Stimulated activated CD4-positive, alpha-beta T cell treated with anti-CD3 and anti-CD28 coated beads, Interleukin-1b, Interleukin-23, amount 100 ng/mL, for 24 hours (primary cell): ENCODE measurements at places on chromosomes 7 and 10.

DNA sequence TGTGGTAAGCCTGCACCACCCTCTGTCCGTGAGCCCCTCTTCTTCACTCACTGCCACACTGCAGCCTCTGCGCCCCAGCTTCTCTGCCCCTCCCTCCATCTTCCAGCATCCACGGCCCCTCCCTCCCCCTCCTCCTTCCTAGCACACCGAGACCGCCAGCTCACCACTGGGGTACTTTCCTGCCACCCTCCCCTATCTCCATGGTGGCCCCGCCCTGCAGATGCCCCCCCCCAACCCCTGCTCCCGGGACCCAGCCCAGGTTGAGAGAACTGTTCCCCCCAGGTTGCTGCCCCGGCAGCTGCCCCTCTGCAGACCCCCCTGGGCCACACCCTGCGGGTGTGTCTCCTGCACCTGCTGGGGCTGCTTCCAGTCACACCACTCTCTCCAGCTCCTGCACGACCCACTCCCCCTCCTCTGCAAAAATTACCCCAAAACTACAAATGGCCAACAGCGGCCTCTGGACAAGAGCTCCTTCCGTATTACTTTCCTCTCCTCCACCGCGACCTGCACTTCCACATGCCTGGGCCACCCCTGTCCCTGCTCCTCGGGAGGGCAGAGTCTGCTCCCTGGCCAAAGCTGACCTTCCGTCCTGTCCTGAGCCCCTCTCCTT, 209.2 kb upstream of the PPP2R2D start:
- DNase-seq = no peak

GRCh38 chr10:77027576-77027975, 610.0 kb downstream of the KCNMA1 start:
- no peak for DNase-seq

DNA sequence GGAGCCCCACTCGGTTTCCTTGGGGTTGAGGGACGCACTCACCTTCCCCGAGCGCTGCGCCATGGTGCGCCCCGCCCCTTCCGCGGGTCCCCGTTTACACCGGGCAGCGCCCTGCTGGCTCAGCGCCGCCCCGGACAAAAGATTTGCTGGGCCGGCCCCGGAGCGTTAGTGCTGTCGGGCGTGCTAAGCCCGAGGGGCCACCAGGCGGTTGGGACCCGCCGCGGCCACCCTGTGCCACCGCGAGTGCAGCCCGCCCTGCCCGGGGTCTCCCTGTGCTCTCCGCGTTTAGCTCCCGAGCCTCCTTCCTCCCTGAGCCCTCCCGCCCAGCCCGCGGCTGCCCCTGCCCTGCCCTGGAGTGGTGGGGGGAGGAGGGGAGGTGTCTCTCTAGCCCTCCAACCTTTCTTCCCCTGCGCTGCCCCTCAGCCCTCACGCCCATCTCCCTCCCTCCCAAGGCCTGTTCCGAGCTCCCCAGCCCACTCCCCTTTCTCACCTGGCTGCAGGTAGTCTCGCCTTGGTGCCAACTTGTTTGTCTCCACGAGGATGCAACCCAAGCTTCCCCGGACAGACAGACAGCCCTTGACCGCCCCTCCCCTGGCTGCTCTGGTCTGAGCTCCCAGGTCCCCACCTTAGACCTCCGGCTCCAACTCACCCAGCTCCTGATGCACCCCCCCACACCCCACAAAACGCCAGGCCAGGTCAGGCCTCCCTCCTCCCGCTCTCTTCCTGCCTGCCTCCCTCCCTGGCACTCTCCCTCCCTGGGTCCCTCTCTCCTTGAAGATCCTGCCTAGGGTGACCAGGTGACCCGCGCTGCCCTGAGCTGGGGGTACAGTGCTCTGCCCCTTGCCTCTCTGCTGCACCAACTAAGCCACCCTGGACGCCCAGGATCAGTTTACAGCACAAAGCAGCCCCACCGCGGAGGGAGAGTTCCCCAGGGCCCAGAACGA, at the start of gene CRYGN:
Gene CRYGN, minus strand, starts transcription at position 287 of the 944 bp plus-strand sequence. Its CDS starts 224 bp downstream, at position 63.
- no peak for DNase-seq

DNA sequence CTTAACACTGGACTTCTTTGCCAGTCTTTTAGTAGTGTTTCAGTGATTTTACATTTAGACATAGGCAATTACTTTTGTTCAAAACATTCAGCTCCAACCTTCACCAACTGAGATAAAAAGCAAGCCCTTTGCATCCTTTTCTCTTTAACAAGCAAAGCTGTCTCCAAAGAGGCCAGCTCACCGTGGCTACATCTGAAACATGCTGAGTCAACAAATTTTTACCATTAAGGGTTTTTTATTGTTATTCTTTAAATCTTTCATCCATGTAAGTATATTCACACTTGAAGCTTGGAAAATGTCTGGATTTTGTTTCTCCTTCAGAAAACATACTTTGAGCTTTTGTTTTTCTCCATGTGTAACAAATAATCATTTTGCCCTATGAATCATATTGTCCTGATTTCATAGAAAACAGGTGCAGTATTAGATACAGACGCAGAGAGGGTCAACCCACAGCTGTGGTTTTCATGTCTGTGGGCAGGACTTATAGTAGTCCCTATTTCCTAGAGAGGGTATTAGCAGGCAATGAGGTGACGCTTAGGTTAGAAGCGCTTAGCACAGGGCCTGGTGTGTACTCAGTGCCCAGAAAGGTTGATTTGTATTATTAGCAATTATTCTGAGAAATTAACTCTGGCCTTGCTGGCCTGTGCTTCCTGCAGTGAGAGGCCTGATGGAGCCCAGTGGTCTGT, 99.5 kb downstream of the MKI67 start:
- DNase-seq = no peak

DNA sequence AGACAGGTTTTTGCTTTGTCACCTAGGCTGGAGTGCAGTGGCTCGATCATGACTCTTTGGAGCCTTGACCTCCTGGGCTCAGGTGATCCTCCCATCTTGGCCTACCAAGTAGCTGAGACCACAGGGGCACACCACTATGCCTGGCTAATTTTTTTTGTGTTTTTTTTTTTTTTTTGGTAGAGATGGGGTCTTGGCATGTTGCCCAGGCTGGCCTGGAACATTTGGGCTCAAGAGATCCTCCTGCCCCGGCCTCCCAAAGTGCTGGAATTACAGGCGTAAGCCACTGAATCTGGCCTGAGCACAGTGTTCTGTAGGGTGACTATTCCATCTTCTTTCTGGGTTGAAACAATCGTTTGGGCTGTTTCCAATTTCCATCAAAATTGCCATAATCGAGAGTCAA, 1.5 kb upstream of the MUC3A start:
- no peak for DNase-seq

GRCh38 chr7:28570970-28571288, 158.6 kb downstream of the CREB5 start:
- DNase-seq = no peak

GRCh38 chr7:25496476-25497368, 268.4 kb upstream of the NPVF start:
- no peak for DNase-seq

DNA sequence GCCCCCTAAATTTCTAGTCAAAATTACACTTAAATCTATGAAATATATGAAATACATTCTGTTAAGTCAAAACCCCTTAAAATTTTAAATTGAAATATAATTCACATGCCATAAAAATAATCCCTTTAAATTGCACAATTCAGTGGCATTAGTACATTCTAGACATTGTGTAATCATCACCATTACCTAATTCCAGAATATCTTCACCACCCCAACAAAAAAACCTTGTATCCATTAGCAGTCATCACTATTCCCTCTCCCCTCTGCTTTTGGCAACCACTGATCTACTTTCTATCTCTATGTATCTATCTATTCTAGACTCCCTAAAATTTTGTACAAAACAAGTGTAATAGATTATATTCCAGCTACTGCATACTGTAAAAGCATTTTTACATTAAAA, 261.2 kb downstream of the GLI3 start:
- no peak for DNase-seq

DNA sequence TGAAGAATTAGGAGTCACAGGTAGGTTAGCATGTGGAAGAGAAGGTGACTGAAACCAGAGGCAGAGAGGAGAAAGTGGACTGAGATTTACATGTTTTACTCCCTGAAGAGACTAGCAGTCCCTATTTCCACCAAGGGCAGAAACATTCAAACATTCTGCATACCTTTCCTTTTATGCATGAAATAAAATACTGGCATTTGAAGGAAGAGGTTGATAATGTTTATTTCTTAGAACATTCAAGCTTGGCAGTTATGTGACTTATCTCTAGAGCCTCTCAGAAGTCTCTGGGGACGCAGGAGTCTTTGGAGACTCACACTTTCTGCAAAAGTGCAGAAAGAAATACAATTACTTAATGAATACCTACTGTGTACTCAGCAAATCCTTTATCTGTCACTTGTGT, 507.1 kb upstream of the C7orf33 start:
- DNase-seq = no peak

GRCh38 chr10:85548034-85548433, 818.6 kb downstream of the GRID1 start:
- no peak for DNase-seq

- no peak for DNase-seq
Measured at GRCh38 chr7:76220185-76221057, 18.7 kb downstream of the SRRM3 start.

GRCh38 chr7:133613250-133613790, 360.4 kb downstream of the EXOC4 start:
- no peak for DNase-seq

GRCh38 chr7:57199252-57199651, 67.0 kb upstream of the ZNF479 start:
- no peak for DNase-seq

- no peak for DNase-seq
Measured at GRCh38 chr7:129160161-129160905, 15.8 kb downstream of the TSPAN33 start.

DNA sequence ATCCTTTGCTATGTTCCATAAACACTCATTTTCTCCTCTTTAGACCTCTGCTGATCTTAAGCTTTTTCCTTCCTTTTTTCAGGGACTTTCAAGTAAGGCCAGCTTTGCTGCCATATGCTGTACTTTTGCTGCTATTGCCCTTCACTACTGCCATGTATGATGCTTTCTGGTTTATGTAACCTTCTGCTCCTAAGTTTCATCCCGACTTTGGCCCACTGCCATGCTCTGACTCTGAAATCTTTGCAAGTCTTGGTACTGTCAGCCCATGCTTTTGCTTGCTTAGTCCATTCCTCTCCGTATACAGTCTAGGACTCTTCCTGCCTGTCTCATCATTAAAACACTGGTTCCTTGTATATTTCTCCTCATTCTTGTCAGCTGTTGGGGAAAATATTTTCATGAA, 152.4 kb downstream of the RNF133 start:
- no peak for DNase-seq

GRCh38 chr10:18113881-18114280, 26.3 kb upstream of the CACNB2 start:
- DNase-seq = no peak

DNA sequence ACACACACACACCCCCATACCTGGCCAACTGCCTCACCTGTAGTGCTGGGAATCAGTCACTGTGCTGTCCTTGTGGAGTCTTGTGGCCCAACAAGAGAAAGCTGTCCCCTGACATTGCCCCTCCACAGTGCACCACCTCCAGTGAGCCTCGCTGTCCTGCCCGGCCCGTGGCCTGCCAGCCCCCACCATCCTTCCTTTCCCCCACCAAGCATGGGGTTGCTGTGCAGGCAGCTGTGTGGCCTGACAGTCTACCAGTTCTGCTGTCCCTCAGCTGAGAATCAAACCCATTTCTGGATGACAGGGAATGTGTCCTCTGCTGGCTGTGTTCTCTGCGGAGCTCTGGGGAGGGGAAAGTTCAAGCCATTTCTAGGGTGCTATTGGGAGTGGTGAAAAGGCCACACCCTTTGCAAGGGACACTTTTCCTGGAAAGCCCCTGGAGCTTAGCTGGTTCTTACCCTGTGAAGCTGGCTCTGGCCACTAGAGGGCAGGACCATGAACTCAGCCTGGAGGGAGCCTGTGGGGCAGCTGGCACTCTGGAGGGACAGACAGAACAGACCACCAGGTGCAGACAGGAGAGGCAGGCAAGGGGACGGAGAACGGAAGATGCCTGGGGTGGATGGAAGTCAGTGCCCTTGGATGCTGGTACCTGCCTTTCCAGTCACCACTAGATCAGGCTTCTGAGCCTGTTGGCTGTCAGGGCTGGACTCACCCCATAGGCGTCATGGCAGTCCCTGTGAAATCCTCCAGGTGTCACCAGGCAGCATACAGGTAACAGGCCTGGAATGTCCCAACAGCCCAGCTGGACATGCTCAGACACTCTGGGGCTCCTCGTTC, 10.5 kb upstream of the MTPAP start:
- DNase-seq = peak; percentile 42

DNA sequence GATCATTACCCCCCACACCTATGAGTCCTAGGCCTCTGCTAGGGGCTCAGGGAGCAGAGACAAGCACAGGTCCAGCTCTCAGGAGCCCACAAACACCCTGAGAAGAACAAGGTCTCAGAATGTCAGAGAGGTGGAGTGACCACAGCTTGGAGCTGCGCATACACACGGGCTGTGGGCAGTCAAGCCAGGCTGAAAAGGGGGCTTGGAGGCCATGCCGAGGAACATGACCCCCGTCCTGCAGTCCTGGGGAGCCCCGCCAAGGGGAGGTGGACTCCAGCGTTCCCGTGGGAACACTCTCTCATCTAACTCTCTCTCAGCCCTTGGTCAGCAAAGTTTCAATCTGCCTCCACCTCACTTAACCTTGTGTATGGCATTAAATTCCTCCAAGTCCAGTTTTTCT, 7.8 kb upstream of the MMP21 start:
- no peak for DNase-seq

- no peak for DNase-seq
Measured at GRCh38 chr7:70047384-70047783, 449.1 kb downstream of the AUTS2 start.

DNA sequence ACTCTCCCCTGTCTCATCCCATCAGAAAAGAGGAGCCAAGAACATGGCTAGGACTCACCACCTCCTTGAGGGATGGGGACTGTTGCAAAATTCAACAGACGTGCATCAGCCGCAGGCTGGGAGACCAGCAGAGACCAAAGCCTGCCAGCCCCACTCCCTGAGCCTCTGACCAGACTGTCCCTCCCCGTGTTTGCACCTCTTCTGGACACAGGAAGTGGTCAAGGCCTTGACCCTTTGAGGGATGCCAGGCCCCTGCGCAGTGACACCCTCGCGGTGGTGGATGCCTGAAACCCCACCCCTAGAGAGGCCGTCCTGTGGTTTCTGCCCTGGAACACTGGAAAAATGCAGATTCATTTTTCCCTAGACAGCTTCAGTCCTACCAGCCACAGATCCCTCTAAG, 128.4 kb upstream of the TCF7L2 start:
- DNase-seq = no peak

- no peak for DNase-seq
Measured at GRCh38 chr7:106568680-106569499, 92.1 kb downstream of the CCDC71L start.

GRCh38 chr7:88787777-88788176, 7.8 kb downstream of the TEX47 start:
- DNase-seq = no peak

- DNase-seq = no peak
Measured at GRCh38 chr7:80908360-80908797, 10.5 kb downstream of the SEMA3C start.
